ENCODE measurements at places on chromosomes 7 and 10. TPM values are rescaled to one million over a fixed set of nuclear protein-coding genes. Genes with fewer than 3 reads are reported as not detected.
A peak's percentile ranks its signal among the peaks of the same experiment; 100 is the strongest.

DNA sequence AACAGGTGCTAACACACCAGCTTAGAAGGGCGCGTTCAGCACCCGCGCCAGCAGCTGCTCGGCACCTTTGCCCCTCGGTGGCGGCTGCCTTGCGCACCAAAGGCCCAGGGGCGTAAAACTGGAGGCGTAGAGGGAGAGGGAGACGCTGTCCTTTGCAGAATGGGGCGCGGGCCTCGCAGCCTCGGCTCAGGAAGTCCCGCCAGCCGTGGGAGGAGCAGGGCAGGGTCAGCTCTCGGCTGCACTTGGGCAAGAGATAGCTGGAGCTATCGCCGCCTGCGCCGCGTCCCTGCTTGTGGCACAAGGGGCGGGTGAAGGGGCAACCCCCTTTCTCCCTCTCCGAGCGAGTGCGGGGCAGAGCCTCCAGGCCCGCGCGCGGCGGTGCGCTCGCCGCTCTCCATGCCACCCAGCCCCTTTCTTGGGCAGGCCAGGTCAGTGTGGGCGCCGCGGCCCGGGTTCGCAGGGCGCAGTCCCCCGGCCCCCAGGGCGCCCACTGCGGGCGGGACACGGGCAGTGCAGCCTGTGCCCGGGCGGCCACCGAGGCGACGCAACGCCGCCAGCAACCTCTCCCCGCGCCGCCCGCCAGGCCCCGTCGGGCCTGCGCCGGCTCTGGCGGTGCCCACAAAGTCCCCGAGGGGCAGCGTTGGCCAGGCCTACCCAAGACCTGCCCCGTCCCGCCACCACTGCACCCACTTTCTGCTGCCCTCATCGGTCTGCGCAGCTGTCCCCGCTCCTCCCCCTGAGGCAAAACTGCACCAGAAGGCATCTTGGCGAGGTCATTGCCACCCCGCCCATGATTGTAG is 4.1 kb downstream of the NEUROD6 start:
- no peak for DNase-seq

- no peak for DNase-seq
Measured at GRCh38 chr10:11593612-11594011, 17.8 kb downstream of the USP6NL start.

DNA sequence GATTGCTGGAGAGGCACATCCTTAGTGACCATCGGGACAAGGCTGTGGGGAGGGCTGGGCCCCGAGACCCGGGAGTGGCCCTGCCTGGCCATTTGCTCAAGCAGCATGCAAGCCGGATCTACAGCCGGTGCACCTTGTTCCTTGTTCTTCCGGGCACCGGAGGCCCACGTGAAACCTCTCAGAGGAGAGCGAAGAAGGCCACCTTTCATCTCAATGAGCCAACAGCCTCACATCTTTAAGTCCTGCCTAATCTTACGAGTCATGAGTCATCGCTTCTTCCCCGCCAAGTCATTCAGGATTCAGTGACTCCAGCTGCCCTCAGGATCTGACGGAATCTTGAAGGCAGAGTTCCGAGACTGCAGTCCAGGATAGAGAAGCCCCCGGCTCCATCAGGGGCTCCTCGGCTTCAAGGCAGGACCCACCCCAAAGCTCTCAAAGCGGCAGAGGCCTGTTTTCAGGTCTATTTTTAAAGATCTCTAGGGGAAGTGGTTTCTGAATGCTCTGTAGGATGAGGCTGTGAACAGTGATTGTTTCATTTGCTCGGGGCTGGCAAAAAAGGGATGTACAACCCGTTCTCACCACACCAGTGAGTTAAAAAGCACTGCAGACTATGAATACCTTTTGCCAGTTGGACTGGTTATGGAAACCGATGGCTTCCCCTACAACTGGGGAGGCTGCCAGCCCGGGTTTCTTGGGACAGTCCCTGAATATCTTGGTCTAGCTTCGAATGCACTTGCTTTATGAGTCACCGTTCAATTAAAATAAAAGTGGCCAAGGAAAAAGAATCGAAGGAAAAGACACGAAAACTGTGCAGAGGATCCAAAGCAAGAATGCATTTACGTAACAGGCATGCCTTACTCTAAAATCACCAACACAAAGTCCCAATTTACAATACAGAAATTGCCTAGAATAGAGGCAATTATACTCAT is 57.2 kb upstream of the ECHDC3 start:
- peak; percentile 91 for DNase-seq

Gene IDI2
- polyA plus RNA-seq, result not detected

Gene OR2A5
- not detected for polyA plus RNA-seq

Gene SPAM1
- polyA plus RNA-seq, result not detected

Gene TMEM270
- not detected for polyA plus RNA-seq

Gene SGCE
- 6.4 TPM for polyA plus RNA-seq

Measured in naive B cell (primary cell).